ENCODE measurements at places on chromosomes 3 and 15.
A peak's percentile ranks its signal among the peaks of the same experiment; 100 is the strongest.

DNA sequence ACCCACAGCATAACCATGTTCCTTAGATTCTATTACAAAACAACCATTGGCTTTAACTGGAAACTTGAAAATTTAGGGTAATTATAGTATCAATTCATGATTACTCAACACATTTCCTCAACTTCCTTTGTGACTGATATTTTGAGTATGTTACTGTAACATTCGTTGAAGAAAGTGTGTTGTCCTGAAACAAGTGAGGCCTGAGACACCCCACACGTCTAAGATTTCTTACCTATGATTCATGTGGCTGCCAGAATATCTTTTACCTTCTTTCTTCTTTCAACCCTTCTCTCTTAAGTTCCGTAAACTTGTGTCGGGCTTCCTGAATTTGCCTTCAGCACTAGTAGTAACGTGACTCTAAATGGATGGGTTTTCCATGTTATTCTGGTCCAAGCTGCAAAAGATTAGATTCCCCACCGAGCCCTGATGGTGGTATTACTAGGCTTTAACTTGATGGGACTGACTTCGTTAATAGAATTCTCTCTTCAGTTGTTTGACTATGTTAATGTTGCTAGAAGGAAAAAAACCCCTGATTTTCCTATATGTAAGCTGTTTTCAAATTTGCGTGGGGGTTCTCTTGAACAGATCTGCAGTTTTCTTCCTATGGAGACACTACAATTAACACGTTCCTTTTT, 296.0 kb upstream of the ICE2 start:
- no peak for DNase-seq

GRCh38 chr3:170117134-170117533, 64.4 kb downstream of the PHC3 start:
- no peak for DNase-seq

- no peak for DNase-seq
Measured at GRCh38 chr15:26631894-26632293, 141.0 kb downstream of the GABRB3 start.

DNA sequence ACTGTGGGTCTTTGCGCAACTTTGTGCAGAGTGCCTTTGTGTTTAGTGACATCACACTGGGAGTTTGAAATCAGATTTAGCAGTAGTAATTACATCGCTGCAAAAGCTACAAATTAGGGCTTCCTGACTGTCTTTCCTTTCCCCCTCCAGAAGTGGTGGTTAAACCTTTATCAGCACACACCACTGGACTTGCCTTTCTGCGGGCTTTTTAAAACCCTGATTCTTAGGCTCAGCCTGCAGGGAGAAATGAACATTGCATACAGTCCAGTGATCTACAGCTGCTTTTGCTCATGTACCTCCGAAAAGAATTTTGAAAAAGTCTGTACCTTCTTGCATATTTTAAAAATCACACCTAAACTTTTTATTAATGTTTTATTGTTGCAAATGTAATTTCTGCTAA, 219.7 kb upstream of the NAALADL2 start:
- no peak for DNase-seq

GRCh38 chr15:45670511-45670910, 35.7 kb downstream of the SQOR start:
- DNase-seq: no peak

DNA sequence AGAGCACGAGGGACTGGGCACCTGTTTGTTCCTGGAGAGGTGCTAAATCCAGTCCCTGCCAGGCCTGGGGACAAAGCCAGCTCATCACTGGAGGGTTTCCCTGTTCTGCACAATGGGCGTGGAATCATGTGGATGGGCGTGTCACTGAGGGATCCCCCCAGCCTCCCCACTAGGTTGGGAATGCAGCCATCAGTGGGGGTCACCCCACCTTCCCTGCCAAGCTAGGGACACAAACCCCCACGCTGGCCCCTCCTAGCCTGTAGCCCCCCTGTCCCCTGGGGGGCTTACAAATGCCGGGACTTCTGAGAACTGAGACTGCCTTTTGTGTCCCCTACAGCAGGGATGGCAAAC, 61.9 kb downstream of the NSMCE3 start:
- no peak for DNase-seq

DNA sequence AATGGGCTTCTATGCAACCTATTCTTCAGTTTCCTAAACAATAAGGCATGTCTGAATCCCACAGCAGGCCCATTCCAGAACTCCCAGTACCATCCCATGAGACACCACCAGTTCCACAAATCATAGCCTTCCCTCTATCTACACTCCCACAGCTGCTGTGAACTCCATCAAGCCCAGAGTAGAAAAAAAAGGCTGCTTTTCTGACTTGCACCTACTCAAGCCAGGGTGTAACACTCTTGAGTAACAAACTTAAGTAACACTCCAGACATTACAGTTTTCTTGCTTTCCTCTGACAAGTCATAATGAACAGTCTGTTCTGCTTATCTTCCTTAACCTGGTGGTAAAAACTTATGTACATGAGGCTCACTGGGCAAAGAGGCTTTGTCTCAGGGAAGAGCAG, 283.1 kb downstream of the NFKBIZ start:
- DNase-seq: no peak

- no peak for DNase-seq
Measured at GRCh38 chr3:151877269-151877668, 3.8 kb downstream of the SUCNR1 start.

DNA sequence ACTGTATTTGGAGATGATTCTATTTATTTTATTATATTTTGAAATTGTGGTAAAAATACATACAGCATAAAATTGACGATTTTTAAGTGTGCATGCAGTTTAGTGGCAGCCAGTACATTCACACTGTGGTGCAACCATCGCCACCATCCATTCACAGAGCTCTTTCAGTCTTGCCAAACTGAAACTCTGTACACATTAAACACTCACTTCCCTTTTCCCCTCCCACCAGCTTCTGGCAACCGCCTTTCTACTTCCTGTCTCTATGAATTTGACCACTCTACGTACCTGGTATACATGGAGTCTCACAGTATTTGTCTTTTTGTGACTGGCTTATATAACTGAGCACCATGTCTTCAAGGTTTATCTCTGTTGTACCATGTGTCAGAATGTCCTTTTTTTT, 303.3 kb upstream of the ATP10A start:
- no peak for DNase-seq

- no peak for DNase-seq
Measured at GRCh38 chr15:42289166-42289565, 15.9 kb upstream of the TMEM87A start.

- DNase-seq: no peak
Measured at GRCh38 chr3:7787871-7788828, 713.5 kb upstream of the LMCD1 start.

GRCh38 chr3:44883999-44884431, 9.6 kb downstream of the TGM4 start:
- DNase-seq: no peak

GRCh38 chr3:13112521-13113345, 39.5 kb upstream of the IQSEC1 start:
- peak; percentile 74 for DNase-seq

DNA sequence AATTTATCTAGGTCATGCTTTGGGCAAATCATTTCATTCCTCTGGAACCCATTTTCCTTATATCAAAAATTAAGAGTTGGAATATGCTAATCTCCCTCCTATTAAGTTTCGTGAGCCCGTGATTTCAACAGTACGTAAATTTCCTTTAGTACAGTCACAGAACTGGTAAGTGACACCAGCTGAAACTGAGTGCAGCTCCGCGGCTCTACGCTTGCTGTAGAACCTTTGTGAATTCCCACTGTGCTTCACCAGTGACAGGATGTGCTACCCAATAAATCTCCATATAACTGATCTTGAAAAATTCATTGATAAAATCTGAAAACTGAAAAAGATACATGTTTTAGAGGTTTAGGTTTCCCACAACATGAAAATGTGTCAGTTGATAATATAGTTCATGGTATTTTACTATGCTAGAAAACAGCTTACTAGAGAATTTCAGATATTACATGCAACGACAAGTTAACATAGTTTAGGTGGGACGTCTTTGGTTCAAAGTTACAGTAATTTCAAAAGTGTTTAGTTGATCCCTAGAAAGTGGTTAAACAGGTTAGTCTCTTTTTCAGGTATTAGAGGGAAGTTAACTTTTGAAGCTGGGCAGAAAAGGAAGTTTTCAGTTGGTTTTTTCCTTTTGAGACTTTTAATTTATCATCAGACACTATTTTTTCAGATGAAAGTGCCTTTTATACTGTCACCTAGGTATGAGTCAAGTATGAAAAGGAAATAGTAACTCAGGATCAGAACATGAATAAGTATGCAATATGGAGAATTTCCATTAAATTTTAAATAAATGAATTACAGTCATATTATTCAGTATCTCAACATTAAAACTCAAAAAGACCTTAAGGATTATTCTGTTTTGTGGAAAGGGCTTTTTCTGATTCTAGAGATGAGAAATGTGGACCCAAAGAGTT, 57.0 kb downstream of the PPARG start:
- no peak for DNase-seq

DNA sequence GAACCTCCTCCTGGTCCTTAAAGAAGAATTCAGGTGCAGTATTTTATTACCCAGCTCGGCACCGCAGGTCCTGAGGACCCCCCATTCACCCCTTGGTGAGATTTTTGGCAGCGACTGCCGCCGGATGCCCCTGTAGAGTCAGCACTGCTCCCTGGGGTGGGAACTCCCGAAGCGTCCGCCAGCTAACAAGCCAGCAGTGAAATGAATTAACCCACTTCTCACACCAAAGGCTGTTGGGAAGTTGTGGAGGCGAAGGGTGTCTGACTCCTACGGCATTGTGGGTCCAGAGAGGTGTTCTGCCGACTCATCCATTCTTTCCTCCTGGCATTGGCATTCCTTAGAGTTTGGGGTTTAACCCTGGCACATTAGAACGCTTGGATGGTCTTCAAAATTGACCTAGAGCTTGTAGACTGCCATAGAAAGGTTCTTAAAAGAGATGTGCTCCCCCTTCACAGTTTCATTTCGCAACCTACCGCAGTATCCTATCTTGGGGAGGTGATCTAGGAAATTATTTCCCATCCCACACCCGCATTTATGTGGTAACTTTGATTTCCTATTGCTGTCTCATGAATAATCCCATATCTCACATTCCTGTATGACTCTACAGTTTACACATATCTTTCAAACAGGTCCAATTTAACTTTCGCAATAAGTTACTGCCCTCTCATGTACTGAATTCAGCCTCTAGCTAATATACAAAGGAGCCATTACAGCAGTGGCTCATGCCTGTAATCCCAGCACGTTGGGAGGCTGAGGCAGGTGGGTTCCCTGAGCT, 879 bp upstream of the EIF5A2 start:
- DNase-seq: no peak

DNA sequence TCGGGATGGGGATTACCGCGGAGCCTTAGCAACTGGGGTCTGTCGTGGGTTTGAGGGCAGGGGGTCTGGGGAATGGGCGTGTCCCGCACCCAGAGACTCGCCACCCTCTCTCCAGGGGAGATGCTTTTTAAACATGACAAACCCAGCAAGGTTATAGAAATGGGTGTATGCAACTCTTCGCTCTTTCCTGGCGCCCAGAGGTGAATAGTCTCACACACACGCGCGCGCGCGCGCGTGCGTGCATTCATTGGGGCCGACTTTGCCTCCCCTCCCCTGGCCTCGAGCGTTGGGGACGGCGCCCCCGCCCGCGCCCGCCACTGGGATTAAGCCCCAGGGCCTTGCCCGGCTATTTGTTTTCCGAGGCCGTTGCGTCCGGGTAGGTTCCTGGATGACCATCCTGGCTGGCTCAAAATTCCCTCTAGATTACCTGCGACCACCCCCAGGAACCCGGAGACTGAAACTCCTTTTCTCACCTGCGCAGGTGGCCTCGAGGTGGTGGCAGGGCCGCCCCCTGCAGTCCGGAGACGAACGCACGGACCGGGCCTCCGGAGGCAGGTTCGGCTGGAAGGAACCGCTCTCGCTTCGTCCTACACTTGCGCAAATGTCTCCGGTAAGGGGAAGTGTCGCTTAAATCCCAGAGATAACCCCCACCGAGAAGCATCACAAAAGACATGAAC, 777 bp downstream of the GPR160 start:
- DNase-seq: no peak

GRCh38 chr15:68631601-68632051, 52.8 kb downstream of the CORO2B start:
- peak; percentile 17 for DNase-seq

GRCh38 chr3:121724130-121724529, 25.4 kb downstream of the GOLGB1 start:
- DNase-seq: no peak

GRCh38 chr15:90563463-90563862, 33.7 kb downstream of the CRTC3 start:
- no peak for DNase-seq

DNA sequence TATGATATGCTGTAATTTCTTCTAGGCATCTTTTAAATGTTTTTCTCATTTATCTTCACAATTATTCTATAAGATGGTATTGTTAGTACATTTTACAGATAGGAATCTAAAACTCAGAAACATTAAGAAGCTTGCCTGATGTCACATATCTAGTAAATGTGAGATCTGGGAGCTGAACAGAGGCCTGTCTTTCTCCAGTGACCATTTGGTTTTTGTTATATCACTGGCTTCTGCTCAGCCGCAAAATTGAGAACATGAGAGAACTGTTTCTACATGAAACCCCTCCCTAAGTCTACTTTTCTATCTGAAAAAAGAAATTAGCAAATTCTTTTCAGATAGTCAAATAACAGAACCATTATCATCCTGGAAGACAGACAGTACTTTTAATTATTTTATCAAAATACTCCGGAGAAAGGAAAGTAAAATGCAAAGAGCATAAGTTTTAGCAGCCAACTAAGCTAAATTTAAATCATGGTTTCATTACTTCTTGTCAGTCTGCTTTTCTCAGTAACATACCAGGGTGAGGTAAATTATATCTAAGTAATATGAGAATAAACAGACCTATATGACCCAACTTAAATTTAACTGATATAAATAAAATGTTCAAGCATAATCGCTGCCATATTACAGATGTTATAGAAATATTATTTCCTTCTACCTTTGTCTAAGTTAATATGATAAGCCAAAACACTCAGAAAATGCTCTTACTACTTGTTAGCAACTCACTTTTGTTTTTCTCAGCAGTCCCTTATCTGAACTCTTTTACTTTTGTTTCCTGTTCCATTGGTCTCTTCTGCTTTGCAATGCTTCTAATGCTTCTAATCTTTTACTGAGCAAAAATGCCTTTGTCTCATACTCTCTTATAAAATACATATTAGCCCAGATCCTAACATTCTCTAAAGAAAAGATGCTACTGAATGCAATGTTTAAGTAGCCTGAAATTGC, 68.0 kb upstream of the MBNL1 start:
- no peak for DNase-seq

DNA sequence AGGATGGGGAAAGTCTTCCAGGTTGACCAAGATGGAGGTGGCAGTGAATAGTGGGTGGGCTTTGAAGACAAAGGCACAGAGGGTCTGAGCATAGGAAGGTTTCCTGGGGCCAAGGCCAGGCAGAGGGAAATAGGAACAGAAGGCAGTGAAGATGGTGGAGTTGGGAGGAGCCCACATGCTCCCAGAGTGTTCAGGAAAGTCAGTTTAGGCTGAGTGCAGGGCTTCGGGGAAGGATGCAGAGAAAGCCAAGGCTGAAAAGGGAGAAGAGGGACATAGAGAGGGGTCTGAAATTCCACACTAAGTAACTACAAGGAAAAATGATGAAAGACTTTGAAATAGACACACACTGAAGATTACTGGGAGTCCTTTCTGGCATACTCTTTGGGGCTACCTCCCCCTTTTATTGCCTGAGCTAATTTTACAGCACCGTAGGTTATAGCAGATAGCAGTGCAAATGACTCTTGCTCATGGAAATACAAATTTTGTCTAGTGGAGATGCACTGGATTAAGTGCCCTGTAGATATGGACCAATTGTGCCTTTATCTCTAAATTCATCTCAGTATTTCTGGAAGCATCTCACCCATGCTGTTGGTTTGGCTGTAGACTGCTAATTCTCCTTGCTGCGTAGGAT, 3.8 kb downstream of the CX3CR1 start:
- DNase-seq: no peak

All from posterior cingulate gyrus (tissue), 11 donors.